D341Med (cell line): ENCODE measurements at places on chromosomes 4 and X.

DNA sequence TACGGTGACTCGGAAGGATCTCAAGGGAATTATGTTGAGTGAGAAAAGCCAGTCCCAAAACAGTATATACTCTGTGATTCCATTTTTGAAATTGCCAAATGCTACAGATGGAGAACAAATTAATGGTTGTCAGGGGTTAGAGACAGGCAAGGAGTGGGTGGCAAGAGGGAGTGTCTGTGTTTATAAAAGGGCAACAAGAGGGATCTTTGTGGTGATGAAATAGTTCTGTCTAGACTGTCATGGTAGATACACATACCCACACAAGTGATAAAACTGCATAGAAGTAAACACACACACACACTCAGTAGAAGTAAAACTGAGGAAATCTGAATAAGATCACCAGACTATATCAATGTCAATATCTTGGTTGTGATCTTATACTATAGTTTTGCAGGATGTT lies 92.7 kb downstream of the CD99L2 start:
- no peak for DNase-seq

DNA sequence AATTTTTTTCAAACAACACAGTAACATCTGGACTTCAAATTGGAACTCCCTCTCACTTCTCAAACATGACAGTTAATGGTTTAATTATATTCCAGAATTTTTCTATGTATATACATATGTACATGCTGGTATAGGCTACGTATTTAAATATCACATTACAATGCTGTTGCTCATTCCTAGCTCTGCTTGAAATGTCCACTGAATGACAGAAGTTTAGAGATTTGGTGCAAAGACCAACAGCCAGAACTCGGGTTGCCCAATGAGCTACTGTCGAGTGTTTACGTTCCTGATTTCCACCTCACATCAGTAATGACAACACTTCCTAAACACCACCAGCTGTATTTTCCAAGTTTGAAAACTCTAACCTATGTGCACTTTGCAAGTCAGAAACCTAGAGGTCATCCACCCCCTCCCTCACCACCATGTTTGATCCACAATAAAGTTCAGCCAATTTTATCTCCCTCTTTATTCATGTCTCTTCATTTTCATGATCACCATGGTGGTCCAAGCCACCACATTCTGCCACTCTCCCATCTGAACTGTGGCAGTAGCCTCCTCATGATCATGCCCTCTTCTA lies 49.3 kb upstream of the RPL34 start:
- no peak for DNase-seq

DNA sequence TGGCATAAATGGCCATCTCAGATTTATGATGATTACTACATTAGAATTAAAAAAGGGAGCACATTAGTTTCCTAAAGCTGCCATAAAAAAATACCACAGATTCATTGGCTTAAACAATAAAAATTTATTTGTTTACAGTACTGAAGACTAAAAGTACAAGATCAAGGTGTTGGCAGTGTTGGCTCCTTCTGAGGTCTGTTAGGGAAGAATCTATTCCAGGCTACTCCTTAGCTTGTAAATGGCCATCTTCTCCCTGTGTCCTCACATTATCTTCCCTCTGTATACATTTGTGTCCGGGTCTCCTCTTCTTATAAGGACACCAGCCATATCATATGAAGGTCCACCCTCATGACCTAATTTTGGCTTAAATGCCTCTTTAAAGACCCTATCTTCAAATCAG lies 341.0 kb downstream of the SLC7A11 start:
- DNase-seq: no peak

DNA sequence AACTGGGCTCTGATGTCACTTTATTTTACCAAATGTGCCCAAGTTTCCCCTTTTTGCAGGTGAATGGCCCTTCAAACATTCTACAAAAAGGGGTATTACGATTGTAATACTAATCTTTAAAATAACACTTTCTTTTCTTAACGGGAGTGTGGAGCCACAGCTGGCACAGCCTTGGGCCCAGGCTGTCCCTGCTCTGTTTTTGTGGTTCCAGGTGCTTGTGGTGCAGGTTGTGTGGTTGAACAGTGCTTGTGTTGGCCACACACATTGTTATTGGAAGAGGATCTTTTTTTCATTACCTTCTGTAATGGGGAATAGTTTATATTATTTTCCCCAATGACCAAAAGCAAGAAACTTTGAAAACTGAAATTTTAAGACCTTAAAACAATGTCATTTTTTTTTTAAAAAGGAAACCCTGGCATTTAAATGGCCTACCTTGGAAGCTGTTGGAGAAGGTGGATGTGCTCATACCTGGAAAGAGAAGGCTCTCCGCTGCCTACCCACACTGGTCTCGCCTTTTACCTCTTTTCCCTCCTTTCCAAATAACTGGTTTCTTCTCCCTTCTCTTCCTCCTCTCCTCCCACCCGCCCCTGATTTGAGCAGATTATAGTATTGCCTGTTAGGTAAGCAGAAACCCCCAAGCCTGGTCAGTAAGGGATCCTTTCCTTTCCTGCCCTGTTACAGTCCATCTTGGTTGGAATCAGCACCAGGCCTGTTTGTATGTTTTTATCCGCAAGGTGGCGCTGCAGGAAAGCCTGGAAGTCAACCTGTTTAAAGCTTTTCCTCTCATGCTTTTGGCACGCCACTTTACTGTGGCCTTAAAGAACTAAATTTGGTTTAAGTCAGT lies 28.6 kb downstream of the HADH start:
- peak; percentile 80 for DNase-seq

DNA sequence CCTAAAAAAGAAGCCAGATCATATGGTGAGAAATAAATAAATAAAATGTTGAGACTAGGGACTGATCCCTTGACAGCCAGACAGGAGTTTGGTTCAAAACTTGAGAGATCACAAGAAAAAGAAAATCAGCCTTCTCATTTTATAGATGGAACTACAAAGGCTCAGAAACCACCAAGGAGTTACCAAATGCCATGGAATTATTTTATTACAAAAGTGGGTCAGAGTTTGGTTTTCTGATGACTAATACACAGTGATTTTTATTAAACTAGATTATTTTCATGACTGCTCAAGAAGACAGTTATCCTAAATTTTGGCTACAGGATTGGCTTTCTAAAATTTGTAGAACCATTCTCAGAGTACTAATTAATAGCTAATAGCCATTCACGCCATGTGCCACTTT lies 6.2 kb downstream of the CXCL1 start:
- DNase-seq: no peak

DNA sequence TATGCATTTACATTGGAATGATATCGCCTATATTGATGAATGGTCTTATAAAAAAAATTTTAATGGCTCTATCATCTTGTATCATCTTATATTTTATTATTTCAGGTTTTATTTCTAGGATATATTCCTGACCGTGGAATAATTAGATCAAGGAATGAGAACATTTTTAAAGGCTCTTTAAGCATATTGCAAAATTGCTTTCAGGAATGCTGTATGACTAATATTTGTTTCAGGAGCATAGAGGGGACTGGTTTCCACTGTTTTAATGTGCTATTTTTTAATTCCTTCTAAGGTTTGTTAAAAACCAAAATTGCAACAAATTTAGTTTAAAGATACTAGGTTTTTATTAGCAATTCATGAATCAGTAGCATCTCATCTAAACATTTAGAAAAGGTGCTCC lies 120.2 kb downstream of the BMPR1B start:
- DNase-seq: no peak

DNA sequence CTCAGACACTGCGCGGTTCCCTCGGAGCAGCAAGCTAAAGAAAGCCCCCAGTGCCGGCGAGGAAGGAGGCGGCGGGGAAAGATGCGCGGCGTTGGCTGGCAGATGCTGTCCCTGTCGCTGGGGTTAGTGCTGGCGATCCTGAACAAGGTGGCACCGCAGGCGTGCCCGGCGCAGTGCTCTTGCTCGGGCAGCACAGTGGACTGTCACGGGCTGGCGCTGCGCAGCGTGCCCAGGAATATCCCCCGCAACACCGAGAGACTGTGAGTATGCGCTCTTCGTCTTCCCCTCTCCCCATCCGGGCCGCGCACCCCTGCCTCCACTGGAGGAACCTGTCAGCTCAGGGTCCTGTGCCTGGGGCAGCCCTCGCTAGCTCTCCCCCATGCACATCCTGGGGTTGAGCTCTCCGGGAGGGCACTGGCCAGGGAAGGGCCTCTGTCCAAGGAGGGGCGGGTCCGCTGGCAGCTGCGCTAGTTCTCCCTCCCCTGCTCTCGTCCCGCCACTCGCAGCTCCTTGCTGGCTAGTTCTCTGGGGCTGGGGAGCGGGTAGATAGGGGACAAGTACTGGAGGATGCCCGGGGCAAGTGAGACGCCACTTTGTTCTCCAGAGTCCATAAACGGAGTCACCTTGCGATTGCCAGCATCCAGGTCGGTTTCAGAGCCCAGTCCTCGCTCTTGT lies 2.2 kb downstream of the SLIT2 start:
- peak; percentile 58 for DNase-seq

DNA sequence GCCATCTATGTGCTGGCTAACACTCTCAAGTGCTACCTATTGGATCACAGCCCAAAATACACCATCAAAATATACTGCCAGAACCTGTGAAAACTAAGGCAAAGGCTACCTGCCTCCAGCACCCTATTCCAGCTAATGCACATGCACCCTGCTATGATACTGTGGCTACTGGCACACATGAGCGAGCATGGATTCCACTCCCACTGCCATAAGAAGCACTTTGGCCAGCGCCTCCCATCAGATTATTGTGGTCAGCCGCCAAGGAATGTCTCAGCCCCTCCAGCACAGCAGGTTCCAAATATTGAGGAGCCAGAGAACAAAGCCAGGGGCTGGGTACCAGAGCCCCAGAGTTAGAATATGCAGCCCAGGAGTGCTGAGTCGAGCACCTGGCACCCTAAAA lies 32.5 kb upstream of the TMPRSS11F start:
- DNase-seq: no peak

DNA sequence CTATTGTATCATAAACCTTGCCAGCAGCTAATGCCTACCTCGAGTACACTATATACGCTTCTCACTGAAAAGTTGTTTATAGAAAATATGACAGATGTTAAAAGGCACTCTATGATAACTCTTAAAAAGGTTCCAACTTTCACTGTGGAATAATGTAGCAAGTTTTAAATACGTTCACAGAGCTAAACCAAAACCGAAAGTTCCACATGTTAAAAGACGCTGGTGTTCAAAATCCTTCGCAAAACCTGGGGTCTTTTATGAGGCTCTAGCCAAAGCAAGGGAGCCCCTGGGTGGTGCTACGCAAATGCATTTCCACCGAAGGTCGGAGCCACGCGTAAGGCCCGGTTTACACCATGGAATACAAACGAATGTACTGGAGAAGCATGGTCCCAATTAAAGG lies 103.7 kb upstream of the TENM3 start:
- no peak for DNase-seq

DNA sequence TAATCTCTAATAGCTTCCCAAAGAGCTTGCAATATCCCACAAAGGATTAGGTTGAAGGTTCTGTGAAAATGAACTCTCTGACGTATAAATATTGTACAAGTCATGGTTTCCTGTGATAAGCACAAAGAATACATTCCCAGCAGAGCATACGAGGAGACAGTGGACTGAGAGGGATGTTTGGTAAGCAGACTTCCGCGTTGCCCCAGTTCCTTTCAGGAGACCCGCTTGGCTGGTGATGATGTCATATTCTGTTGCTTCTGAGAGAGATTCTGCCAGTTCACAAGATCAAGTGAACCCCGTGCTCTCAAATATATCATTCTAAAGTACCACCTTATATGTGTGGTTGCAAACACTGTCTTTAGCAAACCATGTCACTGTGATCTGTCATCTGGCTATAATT lies 323.9 kb upstream of the CASK start:
- DNase-seq: no peak

- DNase-seq: no peak
These were observed 159.6 kb upstream of the ANK2 start for GRCh38 chr4:112889619-112890527.

DNA sequence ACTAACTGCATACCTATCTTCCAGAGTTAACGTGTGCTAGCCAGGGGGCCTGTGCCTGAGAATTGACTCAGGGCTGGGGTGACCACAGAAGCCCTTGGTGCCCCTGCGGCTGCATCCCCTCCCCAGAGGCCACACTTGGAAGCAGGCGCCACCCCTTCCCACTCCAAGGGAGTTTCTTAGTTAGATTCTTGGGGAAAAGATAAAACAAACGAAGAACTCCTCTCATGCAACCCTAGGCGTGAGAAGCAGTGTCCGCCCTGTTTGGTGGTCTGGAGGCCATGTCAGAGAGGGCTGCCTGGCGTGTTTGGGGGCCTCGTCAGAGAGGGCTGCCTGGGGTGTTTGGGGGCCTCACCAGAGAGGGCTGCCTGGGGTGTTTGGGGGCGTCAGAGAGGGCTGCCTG lies 50.3 kb upstream of the HGFAC start:
- DNase-seq: no peak

GRCh38 chr4:1717129-1718094 lies 3.7 kb downstream of the TMEM129 start:
- DNase-seq: no peak

- no peak for DNase-seq
These were observed 101.3 kb downstream of the CORIN start for GRCh38 chr4:47736555-47736954.

DNA sequence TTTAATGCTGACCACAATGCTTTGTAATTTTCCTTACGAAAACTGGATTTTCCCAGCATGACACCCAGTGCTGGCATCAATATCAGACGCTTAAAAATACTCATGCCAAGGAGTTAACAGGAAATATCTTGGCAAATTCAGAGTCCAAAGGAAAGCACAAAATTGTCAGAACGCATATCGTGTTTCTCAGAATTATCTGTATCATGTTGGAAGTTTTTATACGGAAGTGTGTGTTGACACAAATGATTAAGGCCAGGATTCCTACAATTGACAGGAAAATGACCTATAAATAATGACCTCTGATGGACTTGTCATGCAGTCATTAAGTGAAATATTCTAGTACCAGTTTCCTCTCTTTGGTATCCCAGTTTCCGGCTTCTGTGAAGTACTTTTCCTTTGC lies 132.1 kb upstream of the TLL1 start:
- DNase-seq: no peak

DNA sequence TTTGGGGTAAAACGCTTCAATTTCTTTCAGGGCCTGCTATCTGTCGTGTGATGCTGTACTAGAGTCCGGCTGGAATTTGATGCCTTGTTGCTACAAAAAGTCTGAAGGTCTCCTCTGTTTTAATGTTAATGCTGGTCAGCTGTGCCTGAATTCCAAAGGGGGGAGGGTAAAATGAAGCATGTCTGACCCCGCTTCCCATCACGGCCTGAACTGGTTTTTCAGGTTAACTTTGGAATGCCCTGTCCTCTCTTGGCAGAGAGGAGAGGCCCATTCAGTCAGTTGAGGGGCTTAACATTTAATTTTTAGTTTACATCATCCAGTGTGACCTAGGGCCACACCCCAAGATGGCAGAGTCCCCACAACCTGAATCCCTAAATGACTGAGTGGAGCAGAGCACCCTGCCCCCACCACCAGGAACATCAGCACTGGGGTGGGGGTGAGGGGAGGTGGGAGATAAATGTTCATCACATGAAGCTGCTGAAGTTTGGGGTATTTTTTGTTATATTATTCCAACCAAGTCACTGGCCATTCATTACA lies 47.9 kb upstream of the GPR78 start:
- DNase-seq: no peak

DNA sequence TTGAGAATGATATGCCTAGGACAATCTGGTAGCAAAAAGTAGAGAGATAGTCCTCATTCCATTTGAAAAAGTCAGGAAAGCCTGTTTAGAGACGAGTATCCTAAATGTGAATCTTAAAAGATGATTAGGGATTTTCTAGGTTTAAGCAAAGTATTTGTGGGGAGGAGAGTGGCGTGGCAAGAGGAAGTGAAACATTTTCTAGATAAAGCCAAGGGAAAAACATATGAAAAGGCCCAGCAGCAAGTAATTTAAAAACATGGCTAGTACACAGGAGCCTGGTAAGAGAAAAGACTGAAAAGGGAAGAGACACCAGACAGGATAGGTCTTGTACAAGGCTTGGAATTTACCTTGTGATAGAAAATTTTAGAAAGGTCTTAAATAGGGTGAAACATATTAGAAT lies 45.9 kb downstream of the CORIN start:
- no peak for DNase-seq
